ENCODE measurements at places on chromosomes 2 and 18.

DNA sequence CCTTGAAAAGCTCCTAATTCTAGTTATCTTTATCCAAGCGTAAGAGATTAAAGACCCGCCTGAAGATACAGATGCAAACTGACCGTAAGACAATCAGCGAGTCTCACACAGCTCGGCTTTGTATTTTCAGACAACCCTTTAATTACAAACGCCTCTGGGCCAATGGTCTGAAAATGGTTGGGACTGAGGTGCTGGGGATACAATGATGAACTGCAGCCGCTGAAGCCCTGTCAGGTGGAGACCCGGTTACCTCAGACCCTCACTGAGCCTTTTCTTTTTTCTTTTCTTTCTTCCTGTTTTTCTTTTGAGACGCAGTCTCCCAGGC lies 715 bp upstream of the CFAP36 start:
- no peak for DNase-seq

GRCh38 chr2:172792711-172793110 lies 57.1 kb downstream of the RAPGEF4 start:
- no peak for DNase-seq

- DNase-seq: no peak
Measured at GRCh38 chr2:211351987-211352386, 795.6 kb downstream of the CPS1 start.

DNA sequence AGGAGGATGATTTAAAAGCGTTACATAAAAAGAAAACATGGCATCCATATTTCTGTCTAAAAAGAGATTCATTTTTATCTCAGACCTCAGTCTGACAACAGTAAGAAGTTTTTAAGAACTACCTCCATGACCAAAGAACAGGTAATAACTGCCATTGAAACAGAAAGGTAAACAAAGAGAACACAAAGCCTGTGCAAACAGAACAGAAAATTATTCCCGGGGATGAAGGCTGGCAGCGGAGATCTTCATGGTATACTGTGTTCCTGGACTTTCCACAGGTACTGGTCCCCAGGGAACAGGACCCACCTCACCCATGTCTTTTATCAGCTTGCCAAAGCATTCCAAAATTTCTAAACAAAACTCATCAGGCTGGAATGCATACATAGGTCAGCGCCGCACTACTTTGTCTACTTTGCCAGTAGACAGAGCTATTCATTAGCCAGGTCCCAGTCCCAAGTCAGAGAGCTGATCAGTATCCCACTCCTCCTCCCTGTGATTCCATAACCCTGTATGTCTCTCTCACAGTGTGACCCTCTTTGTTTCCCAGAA lies 277.3 kb downstream of the MBD2 start:
- DNase-seq: no peak

DNA sequence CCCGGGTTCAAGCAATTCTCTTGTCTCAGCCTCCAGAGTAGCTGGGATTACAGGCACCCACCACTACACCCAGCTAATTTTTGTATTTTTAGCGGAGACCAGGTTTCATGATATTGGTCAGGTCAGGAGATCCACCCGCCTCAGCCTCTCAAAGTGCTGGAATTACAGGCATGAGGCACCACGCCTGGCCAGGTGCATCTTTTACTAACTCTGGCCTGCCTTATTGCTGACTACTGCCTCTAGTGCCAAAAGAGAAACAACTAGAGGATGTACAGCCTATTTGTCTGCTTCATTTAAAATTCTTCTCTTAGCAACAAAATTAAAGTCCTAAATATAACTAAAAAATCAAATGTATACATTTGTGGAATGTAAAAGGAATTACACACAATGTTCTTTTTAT lies 115.4 kb downstream of the BMPR2 start:
- no peak for DNase-seq

GRCh38 chr2:117137371-117137770 lies 677.1 kb upstream of the DDX18 start:
- no peak for DNase-seq

DNA sequence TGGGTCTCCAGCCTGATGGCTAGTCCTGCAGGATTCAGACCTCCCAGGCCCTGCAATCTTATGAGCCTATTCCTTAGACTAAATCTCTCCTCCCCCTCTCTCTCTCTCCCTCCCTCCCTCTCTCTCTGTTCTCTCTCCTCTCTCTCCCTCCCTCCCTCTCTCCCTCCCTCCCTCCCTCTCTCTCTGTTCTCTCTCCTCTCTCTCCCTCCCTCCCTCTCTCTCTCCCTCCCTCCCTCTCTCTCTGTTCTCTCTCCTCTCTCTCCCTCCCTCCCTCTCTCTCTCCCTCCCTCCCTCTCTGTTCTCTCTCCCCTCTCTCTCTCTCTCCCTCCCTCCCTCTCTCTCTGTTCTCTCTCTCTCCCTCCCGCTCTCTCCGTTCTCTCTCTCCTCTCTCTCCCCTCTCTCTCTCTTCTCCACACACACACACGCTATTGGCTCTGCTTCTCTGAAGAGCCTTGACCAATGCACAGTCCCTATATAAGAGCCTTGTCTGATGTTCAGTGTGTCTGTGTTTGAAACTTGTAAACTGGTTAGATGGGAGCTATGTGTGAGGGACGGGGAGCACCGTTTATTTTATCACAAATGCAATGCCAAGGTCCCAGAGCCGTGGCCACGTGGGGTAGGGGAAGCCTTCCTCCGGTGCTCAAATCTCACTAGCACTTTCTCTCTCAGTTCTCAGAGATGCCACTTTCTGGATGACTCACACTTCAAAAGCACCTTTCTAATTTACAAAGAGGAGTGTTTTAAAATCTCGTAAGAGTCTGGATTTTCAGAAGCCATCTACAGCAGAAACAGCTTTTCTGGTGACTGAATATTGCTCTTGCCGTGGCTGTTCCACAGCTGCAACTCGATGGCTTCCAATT lies 9.4 kb upstream of the PRLH start:
- DNase-seq: peak; percentile 5

GRCh38 chr2:125095826-125096225 lies 1070.7 kb downstream of the CNTNAP5 start:
- DNase-seq: no peak

- no peak for DNase-seq
Measured at GRCh38 chr2:148545390-148546256, 98.9 kb upstream of the EPC2 start.

- DNase-seq: no peak
Measured at GRCh38 chr2:62175728-62176127, 20.2 kb upstream of the B3GNT2 start.

Data from stimulated activated CD4-positive, alpha-beta T cell treated with anti-CD3 and anti-CD28 coated beads, TNF-alpha, amount 100 ng/mL, for 4 hours (primary cell).